ENCODE measurements at places on chromosomes 6 and 20.

DNA sequence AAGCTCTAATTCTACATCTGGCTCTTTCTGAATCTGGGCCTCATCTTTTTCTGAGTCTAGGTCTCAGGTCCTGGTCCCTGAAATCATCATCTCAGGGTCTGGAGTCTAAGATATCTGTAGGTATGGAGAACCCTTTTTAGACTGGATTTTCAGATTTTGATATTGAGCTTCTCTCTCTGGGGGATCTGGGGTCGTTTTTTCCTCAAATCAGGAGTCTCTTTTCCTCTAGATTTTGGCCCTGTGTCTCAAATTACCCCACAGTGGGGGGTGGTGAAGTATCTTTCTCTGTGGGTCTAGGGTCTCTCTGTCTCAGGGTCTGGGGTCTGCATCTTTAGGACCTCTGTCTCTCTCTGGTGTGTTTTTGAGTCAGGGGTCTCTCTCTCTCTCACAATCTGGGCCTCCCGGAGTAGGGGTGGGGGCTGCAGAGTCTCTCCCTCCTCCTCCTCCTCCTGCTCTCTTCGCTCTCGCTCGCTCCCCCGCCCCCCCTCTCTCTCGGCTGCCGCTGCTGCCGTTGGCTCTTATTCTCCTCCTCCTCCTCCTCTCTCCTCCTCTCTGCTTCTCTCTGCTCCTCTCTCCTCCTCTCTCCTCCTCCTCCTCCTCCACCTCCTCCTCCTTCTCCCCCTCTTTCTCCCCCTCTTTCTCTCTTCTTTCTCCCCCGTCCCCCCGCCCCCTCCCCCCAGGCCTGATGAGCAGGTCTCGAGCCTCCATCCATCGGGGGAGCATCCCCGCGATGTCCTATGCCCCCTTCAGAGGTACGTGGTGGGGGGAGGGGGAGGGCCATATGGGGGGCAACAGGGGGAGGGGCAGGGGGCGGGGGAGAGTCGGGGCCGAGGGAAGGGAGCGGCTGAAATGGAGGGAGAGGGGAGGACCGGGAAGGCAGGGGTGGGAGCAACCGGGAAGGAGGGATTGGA, at the start of gene SYNGAP1:
Gene SYNGAP1, plus strand, starts transcription at position 486 of the 911 bp plus-strand sequence. Its CDS starts 200 bp downstream, at position 686.
- peak; percentile 57 for DNase-seq

- DNase-seq: no peak
Observed at GRCh38 chr6:148967011-148967520, 220.2 kb downstream of the UST start.

GRCh38 chr6:141594874-141595273, 537.9 kb upstream of the GJE1 start:
- no peak for DNase-seq

- DNase-seq: no peak
Observed at GRCh38 chr6:38719358-38719757, 4.2 kb downstream of the DNAH8 start.

- DNase-seq: no peak
Observed at GRCh38 chr6:109297406-109298110, 84.7 kb downstream of the CD164 start.

DNA sequence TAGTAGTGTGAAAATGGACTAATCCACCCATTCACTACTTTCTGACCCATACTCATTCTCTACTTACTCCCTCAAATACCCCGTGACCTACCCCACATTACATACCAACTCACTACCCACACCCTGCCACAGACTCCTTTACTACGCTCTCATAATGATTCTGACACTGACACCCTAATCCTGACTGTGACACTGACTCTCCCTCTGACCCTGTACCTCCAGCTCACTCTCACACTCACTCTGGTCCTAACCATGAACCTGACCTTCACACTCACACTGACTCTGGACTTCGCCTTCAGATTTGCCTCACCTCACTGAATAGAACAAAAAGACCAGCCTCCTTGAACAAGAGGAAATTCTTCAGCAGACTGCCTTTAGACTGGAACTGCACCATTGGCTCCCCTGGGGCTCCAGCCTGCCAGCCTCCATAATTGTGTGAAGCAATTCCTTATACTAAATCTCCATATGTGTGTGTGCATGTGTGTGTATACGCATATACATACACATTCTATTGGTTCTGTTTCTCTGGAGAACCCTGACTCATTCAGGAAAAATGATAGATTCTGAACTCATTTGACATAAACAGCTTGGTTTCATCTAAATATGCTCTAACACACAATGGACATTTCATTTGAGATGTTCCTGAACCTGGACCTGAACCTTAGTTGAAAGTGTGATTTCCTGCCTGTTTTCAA, 10.5 kb upstream of the ZNF343 start:
- no peak for DNase-seq

DNA sequence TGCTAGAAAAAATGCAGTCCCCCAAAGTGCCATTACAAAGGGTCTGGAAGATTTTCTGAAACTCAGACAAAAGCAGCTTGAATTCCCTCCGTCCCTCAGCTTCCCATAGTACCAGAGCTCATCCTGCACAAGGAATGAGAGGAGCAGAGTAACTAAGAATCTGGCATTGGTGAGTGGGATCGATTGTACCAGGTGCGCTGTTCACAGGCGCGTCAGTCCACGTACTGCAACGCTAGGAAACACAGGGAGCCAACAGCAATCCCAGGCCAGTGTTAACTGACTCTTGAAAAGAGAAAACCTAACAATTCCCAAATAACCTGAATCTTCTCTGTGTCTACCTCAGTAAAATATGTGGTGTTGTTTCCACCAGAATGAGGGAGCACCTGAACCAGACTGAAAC, 77.9 kb downstream of the GCNT2 start:
- DNase-seq: no peak

GRCh38 chr6:139846538-139847456, 472.3 kb upstream of the CITED2 start:
- DNase-seq: no peak

DNA sequence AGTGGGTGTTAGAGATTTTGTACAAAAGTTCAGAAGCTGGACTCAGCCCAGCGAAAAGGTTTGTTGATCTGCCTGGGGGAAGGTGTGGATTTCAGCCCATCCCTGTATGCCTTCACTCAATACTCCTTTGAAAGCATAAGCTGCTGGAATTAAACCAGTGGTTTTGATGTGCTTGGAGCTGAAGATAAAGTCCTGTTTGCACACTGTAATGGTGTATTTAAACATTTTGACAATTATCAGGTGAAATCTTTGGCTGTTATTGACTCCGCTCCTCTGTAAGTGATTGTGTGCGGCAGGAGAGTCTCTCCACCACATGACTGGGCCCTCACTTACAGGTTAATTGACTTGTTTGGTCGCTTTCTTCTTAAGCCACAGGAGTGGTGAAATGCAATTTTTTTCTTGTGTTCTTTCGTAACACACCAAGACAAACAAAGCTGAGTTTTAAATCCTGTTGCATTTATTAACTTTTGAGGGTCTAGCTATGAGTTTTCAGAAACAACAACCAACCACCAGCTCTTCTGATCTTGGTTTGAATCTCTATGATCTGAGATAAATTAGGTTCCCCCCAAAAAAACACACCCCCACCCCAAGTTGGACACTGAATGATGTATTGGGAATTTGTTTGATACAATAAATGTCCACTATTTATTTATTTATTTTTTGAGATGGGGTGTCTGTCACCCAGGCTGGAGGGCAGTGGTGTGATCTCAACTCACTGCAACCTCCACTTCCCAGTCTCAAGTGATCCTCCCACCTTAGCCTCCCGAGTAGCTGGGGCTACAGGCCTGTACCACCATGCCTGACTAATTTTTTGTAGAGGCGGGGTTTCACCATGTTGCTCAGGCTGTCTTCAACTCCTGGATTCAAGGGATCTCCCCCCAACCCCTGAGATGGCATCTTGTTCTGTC, 46.3 kb upstream of the NCOA3 start:
- DNase-seq: no peak

DNA sequence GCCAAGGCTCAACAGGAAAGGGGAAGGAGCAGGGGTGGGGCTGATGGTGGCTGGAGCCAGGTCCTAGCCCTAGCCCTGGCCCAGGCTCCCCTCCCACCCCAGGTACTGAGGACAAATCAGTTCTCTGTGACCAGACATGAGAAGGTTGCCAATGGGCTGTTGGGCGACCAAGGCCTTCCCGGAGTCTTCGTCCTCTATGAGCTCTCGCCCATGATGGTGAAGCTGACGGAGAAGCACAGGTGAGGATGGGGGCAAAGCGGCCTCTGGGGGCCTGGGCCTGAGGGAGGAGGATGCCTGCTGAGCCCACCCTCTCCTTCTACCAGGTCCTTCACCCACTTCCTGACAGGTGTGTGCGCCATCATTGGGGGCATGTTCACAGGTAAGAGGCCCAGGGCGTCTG, 15.0 kb downstream of the ERGIC3 start:
- DNase-seq: no peak

- no peak for DNase-seq
Observed at GRCh38 chr6:152201120-152201519, 393.6 kb downstream of the ESR1 start.

DNA sequence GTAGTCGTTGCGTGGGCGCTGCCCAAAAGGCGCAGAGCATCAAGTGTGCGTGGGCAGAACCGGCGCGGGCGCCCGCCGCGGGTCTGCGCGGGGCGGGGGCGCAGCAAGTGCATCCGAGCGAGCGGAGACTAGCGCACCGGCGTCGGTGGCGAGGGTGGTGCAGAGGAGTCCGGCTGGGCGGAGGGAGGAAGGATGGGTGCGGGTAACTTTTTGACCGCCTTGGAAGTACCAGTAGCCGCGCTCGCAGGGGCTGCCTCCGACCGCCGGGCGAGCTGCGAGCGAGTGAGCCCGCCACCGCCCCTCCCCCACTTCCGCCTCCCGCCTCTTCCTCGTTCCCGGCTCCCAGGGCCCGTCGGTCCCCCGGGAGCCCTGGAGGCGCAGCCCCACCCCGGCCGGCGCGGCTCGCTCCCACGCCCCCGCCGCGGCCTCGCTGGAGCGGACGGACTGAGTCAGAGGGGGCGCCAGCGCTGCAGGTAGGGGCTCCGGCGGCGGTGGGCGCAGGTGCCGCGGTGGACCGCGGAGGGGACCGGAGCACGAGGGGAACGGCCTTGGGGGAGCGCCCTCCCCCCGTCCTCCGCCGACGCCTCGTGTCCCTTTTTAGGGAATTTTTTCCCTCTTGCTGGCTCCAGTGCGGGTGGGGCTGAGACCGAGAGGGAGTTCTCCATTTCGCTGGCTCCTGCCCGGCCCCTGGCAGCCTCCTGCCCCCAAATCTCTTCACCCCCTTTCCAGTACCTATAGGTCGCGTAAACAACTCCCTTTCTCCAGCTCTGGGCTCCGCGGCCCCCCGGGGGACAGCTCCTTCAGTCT, 1.6 kb upstream of the DBNDD2 start:
- DNase-seq: peak; percentile 37

DNA sequence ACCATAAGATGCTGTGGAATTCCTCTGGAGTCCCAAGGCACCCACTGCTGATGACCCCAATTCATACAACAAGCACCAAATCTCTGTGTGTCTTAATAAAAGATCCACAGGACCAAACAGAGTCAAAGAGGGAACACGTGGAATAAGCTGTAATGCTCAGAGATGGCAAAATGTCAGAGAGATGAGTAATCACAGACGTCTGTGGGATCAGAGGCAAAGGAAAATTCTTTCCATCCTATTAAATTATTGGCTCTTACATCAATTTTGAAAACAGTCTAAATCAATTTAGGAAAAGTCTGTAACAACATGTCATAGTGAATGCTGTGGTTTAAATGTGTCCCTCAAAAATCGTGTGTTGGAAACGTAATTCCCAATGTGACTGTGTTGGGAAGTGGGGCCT, 17.5 kb upstream of the SAMD3 start:
- no peak for DNase-seq

GRCh38 chr20:32139947-32140346, 30.4 kb downstream of the TM9SF4 start:
- DNase-seq: no peak

- DNase-seq: no peak
Observed at GRCh38 chr6:142395266-142395665, 93.5 kb downstream of the ADGRG6 start.

- no peak for DNase-seq
Observed at GRCh38 chr6:111841822-111842221, 31.4 kb downstream of the FYN start.

- DNase-seq: no peak
Observed at GRCh38 chr6:146041282-146041681, 12.4 kb downstream of the GRM1 start.

DNA sequence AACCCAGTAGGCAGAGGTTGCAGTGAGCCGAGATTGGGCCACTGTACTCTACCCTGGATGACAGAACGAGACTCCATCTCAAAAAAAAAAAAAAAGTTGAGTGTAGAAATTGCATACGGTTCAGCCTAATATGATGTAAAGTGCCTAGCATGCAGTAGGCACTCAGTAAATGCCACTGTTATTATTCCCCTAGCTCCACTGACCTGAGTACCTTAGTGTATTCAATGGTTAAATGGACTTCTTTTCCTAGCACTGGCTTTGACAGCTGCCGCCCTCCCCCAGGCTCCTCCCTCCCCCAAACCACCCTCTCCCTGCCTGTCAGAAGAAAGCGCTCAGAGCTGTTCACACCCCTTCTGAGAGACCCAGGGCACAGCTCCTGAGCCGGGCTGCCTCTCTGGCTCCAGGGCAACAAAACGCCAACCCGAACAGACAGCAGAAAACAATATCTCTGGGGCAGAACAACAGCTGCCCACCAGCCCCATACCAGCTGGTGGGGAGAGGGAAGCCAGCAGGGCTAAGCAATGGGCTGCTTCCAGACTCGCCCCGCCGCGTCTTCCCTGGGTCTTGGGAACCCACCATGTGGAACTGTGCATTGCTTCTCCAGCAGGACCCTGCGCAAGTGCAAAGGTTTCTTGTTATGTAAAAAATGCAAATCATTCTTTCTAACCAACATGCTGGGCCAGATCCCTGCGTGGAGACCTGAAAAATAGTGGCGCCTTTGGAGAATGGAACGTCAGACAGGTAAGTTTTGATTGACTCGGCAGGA, 4.5 kb downstream of the CPNE5 start:
- DNase-seq: no peak

DNA sequence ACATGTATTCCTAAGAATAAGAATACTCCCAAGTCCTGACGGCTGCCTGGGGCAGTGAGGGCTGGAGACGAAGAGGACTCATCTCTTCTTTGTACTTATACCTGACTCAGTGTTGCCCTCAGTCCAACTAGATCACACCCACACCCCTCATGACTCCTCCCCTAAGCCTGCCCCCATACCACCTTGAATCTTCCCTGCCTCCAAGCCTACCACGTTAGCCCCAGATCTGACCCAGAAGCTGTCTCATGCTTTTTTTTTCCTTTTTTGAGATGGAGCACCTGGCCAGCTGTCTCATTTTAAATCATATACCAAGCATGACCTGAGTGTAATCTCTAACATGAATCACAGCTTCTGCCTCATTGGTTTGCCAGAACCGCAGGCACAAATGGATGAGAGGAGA, 45.2 kb downstream of the MUC22 start:
- DNase-seq: no peak

DNA sequence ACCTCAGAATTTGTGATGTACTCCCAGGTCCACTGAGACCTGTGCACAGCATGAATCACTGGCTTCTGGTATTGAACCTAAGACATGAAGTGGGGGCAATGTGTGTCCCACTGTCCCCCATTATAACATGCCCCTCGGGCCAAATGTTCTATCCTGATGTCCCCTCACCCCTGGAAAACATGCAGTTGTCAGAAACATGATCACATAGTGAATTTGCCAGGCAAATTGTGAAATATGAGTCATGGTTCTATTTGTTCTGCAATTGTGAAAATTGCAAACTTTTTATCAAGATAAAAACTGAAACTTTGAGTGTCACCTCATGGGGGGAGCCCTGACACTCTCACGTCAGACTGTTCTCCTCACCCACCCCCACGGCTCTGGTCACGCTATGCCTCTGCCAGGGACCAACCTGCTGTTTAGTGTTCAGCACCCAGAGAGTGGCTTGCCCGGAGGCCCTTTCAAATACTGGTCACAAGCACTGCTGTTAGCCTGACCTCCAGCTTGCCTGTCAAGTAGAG, 305.3 kb downstream of the CLIC5 start:
- peak; percentile 83 for DNase-seq

All from stimulated activated CD4-positive, alpha-beta T cell treated with anti-CD3 and anti-CD28 coated beads, Interleukin-12 subunit alpha, Interleukin-12 subunit beta, amount 100 ng/mL, for 4 hours (primary cell).